ENCODE measurements at places on chromosomes 5 and 9.

DNA sequence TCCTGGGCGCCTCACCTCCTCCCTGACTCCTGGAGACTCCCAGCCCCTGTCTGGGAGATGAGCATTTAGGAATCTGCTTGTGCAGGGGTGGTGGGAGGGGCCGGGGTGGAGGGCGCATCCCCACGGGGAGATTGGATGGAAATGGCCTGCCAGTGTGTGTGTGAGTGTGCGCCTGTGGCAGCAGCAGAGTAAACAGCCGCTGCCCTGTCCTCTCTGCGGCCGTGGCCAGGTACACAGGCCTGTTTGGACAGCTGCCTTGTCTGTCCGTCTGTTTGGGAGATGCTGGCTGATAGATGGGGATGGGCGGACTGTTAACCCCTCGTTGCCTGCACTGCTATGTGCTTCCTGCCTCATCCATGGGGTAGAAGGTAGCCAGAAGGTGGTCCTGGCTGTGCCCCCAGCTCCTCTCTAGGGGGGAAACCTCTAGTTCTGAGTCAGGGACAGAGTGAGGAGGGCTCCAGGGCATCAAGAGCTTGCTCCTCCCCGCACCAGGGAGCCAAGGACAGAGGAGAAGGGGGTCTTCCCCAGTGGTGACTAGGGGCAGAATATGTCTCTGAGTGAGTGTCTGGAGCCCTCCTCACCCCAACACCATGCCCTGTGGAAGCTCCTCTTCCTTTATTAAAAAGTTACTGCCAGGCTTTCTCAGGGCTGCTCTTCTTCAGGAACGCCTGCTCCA is 60.1 kb downstream of the LMX1B start:
- DNase-seq, result peak; percentile 42

GRCh38 chr5:74375271-74375670 is 265.3 kb downstream of the ENC1 start:
- DNase-seq, result no peak

GRCh38 chr9:111108946-111109345 is 70.7 kb upstream of the LPAR1 start:
- peak; percentile 15 for DNase-seq

GRCh38 chr5:121090822-121091221 is 626.7 kb downstream of the PRR16 start:
- no peak for DNase-seq

DNA sequence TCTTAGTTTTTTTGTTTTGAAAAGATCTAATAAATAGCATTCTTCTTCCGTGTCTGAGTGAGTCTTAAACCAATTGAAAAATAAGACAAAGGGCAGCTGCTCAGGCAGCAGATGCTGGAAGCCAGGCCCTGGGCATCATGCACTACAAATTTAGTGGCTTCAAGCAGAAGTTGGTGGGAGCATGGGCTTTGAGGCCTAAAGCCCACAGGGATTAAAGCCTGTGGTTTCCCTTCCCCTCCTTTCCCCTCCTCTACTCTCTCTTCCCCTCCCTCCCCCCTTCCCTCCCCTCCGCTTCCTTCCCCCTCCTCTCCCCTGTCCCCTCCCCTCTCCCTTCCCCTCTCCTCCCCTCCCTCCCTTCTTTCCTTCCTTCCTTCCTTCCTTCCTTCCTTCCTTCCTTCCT is 20.1 kb upstream of the KIF4B start:
- no peak for DNase-seq
